ENCODE measurements at places on chromosomes 6 and 20. TPM values are rescaled to one million over a fixed set of nuclear protein-coding genes. Genes with fewer than 3 reads are reported as not detected.

Gene EYA2
- total RNA-seq = 2.6 TPM

Gene FAM83C
- total RNA-seq = 0.08 TPM

Gene HCRTR2
- total RNA-seq = not detected

Gene HLA-DQB1
- not detected for total RNA-seq

Gene RAMACL
- total RNA-seq = 0.20 TPM

Gene GPR6
- not detected for total RNA-seq

Gene SLC32A1
- total RNA-seq = not detected

Gene POU5F1
- total RNA-seq = 11.6 TPM

Gene SIGLEC1
- not detected for total RNA-seq

Gene PDSS2
- 4.4 TPM for total RNA-seq

Gene DEFB124
- total RNA-seq = not detected

Gene POM121L2
- not detected for total RNA-seq

Gene LY6G5C
- total RNA-seq = 1.4 TPM

Gene HLA-DMB
- total RNA-seq = 2.0 TPM

Gene LAMP5
- not detected for total RNA-seq

Gene JPH2
- total RNA-seq = 3.1 TPM

Gene SLC22A7
- not detected for total RNA-seq

Gene SRC
- total RNA-seq = 173 TPM

Gene JAG1
- 43.2 TPM for total RNA-seq

Gene DPPA5
- not detected for total RNA-seq

Gene HS3ST5
- total RNA-seq = not detected

Gene CENPB
- total RNA-seq = 134 TPM

Gene RAB44
- total RNA-seq = 0.07 TPM

Gene ARMC2
- 3.1 TPM for total RNA-seq

Gene SPACA1
- not detected for total RNA-seq

Gene FBXO30
- 5.4 TPM for total RNA-seq

Gene RAB22A
- total RNA-seq = 9.7 TPM

Gene TRIM31
- total RNA-seq = 1.1 TPM

Gene PBX2
- total RNA-seq = 17.7 TPM

Gene MUC21
- not detected for total RNA-seq

Gene ZBP1
- not detected for total RNA-seq

Gene CSNK2B
- 170 TPM for total RNA-seq

Gene NRSN1
- not detected for total RNA-seq

Gene TNFRSF6B
- 1.4 TPM for total RNA-seq

Gene BIRC7
- total RNA-seq = 0.99 TPM

Gene DEFB128
- not detected for total RNA-seq

Gene KCNK5
- total RNA-seq = 1.1 TPM

Gene CYP21A2
- not detected for total RNA-seq

Gene TGM3
- not detected for total RNA-seq

Gene BPHL
- total RNA-seq = 21.7 TPM

Gene FAM229B
- total RNA-seq = 10.6 TPM

Gene TRIM10
- not detected for total RNA-seq

Gene KHDC3L
- total RNA-seq = not detected

Gene LHFPL5
- total RNA-seq = not detected

Gene RPL10A
- total RNA-seq = 1,536 TPM

Gene PPIL6
- total RNA-seq = 0.94 TPM

Gene RSPO4
- not detected for total RNA-seq

Gene PNLDC1
- total RNA-seq = not detected

Gene EBF4
- 2.7 TPM for total RNA-seq

Gene KCNK16
- total RNA-seq = not detected

Gene PFDN6
- total RNA-seq = 103 TPM

Gene FAM162B
- not detected for total RNA-seq

Gene SASH1
- 2.4 TPM for total RNA-seq

Gene TAP2
- total RNA-seq = 10.9 TPM

Gene RRP36
- 88.6 TPM for total RNA-seq

Gene DDO
- total RNA-seq = not detected
